Kidney glomerular epithelial cell (primary cell): ENCODE measurements at places on chromosomes 13 and 19.
A peak's percentile ranks its signal among the peaks of the same experiment; 100 is the strongest.

DNA sequence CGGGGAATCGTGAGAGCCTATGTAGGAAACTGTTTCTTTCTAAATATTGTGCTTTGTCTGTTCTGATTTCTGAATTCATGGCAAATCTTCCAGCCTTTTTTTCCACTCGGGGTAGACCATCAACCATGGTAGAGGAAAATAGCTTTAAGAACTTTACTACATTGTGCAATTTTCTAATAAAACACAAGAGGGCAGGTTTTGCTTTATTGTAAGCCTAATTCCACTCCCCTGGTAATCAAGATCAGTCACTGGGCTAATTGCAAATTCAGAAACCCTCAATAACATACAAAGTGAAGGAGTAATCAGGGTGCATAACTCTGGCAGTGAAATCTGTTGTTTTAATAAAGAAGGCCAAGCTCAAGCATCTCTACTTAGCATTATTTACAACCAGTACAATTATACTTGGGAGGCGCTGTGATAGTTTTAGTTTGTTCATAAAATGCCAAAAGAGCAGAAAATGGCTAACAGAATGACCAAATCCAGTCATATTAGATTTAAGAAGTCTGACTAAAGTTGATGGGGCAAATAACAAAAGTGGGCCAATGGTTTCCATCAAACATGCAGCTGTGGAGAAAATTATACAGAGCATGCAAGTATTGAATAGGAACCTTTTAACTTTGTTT lies 43.8 kb downstream of the DCT start:
- DNase-seq = peak; percentile 45

- no peak for DNase-seq
Observed at GRCh38 chr13:80278706-80279105, 62.2 kb downstream of the SPRY2 start.

- DNase-seq = no peak
Observed at GRCh38 chr19:17775991-17776803, 18.7 kb upstream of the B3GNT3 start.

GRCh38 chr13:43663474-43664090 lies 123.2 kb downstream of the ENOX1 start:
- no peak for DNase-seq

DNA sequence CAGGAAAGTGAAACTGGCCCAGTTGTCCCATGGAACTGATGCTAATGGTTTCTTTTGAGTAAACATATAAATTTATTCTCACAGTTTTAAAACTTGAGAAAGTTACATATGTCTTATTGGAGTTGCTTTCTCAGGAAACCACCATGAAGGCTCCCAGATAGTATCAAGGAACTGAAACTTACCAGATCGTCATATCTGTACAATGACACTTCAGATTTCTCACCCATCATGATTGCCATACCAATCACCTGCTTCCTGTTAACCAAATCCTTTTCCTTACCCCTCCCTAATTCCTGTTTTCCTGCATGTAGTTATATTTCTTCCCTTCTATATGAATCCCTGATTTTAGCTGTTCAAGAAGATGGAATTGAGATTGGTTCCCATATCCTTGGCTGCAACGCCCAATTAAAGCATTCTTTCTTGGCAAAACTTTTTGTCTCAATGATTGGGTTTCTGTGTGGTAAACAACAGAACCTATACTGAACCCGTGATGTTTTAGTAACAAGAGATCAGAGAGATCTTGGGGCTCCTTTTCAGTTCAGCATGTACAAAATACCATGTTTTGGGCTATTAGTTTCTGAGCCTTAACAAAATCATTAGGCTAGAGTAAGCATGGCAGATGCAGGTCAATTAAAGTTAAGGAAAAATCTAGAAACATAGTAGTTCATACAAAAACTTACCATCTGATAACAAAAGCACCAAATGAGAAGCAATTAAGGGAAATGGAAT lies 781.3 kb upstream of the MIR17HG start:
- DNase-seq = no peak

DNA sequence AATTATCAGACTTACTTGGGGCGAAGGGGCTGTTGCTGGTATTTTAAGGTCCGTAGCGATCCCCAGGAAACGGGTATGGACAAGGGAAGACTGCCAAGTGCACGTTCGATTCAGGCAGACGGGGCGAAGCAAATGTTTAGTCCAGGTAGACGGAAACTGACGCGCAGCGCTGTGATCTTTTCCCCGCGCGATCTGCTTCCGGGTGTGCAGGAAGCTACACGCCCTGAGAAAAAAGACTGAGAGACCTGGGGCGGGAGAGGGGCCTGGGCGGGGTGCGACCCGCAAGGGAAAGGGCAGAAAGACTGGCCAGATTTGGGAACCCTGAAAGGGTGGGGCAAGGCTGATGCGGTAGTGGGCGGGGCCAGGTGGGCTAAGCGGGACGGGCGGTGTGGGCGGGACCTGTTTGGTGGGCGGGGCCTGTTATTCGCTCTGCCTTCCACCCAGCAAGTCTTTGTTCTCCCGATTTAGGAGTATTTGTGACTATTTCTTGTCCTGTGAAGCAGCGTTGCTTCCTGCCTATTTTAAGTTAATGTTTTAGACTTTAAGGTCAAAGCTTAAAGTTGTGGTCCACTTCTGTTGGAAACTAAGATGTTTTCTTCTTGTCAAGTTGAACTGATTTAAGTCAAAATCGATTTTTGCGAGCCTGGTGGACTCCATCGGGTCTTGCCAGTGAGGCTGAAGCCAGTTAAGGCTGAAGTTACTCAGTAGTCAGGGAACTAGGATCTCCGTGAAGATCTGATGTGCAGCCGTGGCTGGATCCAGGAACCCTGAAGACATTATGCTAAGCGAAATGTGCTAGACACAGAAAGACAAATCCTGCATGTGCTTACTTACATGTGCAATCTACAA lies at the start of gene ZNF836:
ZNF836 (minus strand) TSS at position 301 of the 849 bp plus-strand sequence. CDS start 3,549 bp downstream, outside the sequence.
- DNase-seq = peak; percentile 82
